ENCODE measurements at places on chromosomes 6 and 20. TPM values are rescaled to one million over a fixed set of nuclear protein-coding genes. Genes with fewer than 3 reads are reported as not detected.

The CST2 gene
- total RNA-seq = not detected

The TMEM30A gene
- total RNA-seq = 138 TPM

The CST5 gene
- total RNA-seq = not detected

DNA sequence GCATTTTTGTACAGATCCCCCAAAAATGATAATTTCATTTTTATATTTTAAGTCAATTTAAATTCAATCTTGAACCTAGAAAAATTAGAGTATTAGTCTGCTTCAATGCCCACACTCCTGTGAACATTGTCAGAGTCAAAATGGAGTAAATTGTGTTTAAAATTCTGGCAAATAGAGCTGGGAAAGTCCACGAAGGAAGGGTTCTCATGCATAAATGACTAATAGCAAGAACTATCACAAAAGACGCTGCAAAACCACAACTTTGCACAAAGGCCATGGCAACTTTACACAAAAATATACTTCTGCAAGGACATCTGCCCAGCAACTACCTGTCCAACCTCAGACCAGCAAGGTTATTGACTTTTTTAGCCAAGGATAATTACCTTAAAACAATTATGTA lies 203.2 kb upstream of the SMLR1 start:
- DNase-seq = no peak

DNA sequence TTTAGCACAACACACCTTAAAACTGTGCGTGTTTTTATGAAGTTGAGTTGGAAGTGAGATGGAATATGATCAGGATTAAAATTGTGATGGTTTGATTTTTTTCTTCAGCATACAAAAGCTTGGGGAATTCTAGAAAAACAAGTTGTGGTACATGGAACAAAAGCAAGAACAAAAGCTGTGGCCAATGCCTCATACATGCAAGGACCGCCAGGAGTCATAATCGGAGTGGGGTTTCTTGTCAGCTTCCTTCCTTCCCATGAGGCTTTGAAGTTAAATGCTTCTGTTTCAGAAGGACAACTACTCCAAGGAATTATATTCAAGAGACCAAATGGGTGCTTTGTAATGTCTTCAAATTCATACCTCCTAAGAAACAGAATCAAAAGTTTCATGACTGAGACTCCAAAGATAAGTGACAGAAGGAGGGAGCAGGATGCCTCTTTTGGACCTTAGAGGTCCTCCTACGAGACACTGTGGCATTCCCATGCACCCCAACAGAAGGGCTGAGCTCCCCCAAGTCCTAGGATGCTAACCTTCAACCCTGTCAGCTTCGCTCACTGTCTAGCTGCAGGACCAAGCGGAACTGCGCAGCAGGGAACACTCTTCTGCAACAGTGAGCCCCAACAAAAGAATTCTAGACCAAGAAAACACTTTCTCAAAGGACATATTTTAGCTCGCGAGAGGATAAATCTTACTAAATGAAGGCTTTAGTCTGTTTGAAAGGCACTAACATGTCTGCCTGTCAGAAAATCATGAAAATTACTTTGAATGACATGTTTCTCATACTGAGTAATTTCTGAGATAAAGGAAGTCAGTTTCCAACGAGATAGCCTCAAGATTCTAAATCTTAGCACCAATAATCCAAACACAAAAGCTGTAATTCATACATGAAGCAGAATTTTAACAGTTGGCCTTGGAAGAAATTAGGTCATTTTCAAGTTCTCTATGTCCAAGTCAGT lies 108.5 kb upstream of the NHSL1 start:
- no peak for DNase-seq

- DNase-seq = no peak
Measured at GRCh38 chr6:31836047-31836473, 8.5 kb downstream of the HSPA1B start.

DNA sequence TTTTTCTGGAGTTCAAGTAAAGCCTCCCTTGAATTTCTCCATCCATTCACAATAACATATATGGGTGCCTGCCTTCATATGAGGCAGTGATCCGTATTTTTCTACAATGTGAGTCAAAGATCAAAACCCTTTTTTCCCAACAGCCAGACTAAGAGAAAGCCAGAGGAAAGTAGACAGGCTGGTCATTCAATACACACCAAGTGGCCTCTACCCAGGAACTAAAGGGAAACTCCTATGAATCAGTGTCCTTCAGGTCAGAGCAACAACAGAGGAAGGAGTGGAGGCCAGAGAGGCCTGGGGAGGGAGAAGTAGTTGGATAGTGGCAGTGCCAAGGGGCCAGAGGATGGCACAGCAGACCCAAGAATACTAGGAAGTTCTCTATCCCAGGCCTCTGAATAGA lies 23.8 kb downstream of the SIM1 start:
- no peak for DNase-seq

DNA sequence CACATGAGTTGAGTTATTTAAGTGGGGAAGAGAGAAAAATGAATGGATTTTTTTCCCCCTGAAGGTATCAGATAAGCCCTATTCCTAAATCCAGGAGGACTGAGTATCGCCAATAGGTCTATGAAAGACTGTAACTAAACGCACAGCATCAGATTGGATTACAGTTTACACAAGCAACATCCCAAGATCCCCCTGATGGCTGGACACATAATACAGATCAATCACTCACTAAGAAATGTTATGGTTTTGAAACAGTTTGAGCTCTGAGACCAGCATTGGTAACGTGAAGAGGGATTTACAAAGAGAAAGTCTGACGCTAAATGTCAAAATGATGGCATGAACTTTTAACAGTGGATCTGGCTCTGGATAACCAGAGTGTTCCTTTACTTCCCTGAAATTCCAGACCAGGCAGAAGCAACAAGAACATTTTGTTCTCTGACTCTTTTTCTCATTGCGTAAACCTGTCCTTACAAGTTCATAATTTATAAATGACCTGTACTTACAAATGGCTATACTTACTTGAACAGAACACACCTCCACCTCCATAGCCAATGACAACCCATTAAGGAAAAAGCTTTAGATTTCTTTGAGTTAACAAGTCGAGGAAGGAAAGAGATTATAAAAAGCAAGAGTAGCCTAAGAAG lies 131.8 kb upstream of the BEND3 start:
- DNase-seq = peak; percentile 10

- DNase-seq = no peak
Measured at GRCh38 chr6:16841241-16841640, 80.0 kb upstream of the ATXN1 start.
